ENCODE measurements at places on chromosomes 12 and 14.
A peak's percentile ranks its signal among the peaks of the same experiment; 100 is the strongest.

- no peak for DNase-seq
Measured at GRCh38 chr12:120404271-120404670, 33.6 kb upstream of the COX6A1 start.

- DNase-seq: no peak
Measured at GRCh38 chr12:114655934-114656749, 27.8 kb downstream of the TBX3 start.

DNA sequence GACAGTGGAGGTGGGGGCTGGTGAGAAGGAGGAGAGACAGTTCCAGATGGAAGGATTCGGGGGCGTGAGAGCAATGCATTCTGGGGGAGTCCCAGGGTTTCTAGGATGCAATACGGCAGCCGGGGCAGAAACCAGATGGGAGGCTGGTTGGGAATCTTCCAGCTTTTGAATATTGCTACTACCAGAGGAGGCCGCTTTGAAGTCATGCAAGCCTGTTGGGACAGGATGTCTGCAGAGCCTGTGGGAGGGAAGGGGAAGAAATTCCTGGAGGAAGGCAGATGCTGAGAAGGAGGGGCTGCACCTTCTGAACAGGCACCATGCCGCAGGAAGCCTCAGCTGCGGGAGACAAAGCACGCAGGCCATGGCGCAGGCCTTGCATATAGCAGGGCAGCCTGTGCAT lies 105.4 kb downstream of the APAF1 start:
- no peak for DNase-seq

DNA sequence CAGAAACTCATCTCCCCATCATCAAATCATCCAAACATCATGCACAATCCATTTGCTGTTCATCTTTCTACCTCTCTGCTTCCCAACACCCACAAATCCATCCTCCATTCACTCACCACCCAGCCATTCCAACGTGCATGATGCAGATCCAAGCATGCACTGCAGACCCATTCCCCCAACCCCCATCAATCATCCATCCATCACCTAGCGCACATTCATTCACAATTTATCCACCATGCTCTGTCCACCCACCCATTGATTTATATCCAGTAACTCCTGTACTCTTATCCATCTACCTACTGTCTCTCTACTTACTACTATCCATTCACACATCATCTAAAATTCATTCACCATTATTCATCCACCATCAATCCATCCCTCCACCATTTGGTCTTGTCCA lies 4.0 kb upstream of the AMN start:
- DNase-seq: no peak

DNA sequence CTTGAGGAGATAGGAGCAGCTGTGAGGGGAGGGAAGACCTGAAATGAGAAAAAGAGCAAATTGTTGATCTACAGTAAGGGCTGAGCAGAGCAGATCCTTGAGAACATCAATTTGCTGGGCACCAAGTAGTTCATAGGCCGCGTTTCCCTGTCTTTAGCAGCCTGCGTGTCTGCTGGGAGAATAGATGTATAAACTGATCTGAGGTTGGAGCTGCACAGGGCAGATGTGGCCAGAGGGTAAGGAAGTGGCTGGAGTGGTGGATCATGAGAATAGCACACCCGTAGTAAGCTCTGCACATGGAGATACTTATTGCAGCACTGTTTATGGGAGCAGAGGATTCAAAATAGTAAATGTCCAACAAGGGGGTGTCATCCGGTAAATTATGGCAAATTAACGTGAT lies 44.4 kb downstream of the NTF3 start:
- DNase-seq: no peak

DNA sequence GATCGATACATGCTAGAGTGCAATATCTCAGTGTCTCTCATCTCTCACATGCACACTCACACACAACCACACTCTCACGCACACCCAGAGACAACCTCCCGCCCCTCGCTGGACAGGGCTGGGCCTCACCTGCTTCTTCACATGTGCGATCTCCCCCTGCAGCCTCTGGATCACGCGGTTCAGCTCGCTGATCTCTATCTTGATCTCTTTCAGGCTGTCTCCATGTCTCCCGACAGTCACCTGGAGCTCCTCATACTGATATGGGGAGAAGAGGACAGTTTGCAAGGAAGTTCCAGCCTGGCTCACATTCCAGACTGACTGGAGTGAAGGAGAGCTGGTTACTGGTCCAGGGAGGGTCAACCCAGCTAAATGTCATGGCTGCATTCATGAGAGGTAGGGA lies 4.4 kb downstream of the KRT2 start:
- no peak for DNase-seq

DNA sequence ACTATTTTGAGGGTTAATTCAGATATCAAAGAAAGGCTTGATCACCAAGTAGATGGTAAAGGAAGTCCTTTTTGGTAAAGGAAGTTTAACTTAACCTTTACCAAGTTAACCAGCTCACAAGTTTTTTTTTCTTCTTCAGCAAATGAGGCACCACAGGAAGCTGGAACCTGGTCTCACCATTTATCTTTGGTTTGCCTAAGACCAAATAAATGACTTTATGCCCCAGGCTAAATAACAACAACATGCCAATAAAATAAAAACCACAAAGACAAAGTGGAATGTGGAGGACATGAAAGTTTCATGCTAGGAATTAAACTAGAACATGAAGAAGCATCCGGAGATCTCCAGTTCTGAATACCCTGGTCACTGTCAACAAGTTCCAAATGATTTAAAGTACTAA lies 116.8 kb upstream of the PRICKLE1 start:
- DNase-seq: no peak

DNA sequence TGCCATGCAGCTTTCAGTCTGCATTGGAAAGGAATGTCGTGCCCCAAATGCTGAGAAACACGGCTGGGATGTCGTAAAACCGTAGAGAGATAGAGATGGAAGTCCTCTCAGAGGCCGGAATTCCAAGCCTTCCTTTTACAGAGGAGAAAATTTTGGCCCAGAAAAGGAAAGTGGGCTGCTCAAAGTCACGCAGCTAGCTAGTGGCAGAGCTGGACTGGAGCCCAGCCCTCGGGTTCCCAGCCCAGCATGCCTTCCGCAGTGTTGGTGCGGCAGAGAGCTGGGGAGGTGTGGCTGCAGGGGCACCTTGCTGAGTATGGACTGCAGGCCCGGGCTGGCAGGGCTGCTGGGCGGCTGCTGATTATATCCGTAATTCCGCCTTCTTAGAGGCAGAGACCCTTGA lies 50.3 kb downstream of the KCNA1 start:
- no peak for DNase-seq

DNA sequence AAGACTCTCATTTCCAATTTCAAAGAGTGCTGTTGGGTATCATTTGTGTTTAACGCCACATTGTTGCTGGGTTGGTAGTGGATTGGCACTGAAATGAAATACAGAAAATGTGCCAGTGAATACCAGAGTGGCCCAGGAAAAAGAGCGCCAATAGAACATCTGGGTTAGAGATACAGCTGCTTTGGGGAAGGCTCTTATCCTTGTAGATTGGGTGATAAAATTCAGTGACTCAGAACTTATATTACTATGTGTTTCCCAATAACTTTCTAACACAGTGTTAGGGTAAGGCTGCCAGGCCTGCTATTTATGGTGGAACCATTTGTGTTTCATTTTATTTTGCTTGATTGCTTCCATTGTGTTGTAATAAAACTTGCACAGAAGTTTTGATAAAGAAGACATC lies 168.2 kb upstream of the SSTR1 start:
- no peak for DNase-seq

- no peak for DNase-seq
Measured at GRCh38 chr12:113973109-113973904, 7.2 kb upstream of the RBM19 start.

DNA sequence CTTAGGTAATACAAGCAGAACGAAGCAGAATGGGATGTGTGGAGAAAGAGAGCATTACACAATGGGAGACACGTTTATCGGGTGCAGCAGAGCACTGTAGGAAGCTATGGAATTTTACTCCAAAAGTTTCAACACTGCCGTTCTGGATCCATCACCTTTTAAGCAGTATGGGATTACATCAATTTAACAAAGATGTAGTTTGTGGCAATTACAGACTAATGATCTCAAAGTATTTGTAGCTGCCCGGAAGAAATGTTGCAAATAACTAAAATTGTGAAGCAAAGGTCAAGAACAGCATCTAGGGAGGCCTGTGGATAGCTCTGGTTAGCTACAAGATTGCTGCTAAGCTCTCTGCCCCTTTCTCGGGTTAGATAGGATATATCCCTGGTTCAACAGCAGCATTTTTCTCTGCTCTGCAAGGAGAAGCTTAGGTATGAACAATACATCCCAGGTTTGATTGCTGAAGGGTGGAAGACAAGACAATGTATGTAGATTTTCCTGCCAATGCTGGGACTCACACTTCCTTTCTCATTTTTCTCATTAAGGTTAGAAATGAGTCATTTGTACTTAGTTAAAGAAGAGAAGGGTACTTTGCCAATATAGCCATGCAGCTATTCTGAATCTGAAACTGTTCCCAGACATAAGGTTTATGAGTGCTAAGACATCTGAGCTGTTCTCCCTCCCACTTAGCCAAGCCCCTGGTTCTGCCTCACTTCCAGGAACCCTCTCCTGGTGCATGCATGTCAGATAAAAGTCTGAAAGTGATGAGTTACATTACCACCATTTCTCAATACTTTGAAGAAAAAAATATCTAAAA lies 75.0 kb upstream of the HIF1A start:
- DNase-seq: peak; percentile 41

DNA sequence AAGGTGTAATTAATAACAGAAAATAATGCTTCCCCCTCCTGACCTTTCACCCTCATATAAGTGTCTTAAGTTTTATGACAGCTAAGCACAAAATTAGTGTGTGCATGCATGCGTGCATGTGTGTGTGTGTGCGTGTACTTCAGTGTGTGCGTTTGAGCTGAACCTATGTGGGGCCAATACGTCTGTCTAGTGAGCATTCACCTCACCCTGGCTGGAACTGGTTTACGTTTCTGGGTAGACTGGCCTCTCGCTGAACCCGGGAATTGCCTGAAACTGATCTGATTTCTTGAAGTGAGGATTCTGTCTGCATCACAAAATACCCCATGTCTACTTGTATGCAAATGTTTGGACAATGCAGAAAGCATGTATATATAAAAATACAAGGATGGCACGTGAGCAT lies 68.2 kb upstream of the TBX3 start:
- no peak for DNase-seq

- DNase-seq: no peak
Measured at GRCh38 chr12:71876137-71876799, 36.7 kb downstream of the TBC1D15 start.

- DNase-seq: no peak
Measured at GRCh38 chr12:111276146-111276545, 92.7 kb downstream of the PHETA1 start.

- DNase-seq: no peak
Measured at GRCh38 chr14:104323551-104324175, 185.3 kb downstream of the KIF26A start.

DNA sequence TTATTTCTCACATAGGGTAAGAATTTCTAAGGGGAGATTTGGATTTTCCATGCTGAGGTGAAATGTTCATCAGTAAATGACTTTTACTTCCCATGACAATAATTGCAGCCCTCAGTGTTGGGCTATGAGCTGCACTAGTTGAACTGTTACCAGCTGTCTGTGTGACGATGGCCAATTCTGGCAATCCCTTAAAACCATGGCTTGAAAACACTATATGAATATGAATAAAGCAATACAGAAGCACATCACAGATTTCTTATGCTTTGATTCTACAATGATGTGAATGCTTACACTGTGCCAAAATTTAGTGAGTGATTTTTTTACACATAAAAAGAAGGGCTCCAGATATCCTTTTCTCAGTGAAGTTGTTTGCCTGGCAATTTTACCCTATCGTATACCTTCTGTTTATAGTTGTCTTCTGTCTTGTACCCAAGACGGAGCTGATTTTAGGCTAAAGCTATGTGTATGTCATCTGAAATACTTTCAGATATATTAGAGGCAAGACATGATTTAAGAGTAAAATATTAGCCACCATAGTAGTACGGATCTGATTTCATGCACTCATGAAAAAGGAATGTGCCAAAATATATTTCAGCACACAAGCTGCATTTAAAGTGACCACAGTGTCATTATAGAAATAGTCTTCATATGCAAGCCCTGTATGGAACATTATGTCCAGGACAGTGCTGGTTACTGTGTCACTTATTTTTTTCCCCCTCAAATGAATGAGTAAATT lies 52.0 kb downstream of the SLC38A4 start:
- DNase-seq: no peak

- DNase-seq: no peak
Measured at GRCh38 chr14:24286996-24287395, 12.6 kb downstream of the DHRS1 start.

DNA sequence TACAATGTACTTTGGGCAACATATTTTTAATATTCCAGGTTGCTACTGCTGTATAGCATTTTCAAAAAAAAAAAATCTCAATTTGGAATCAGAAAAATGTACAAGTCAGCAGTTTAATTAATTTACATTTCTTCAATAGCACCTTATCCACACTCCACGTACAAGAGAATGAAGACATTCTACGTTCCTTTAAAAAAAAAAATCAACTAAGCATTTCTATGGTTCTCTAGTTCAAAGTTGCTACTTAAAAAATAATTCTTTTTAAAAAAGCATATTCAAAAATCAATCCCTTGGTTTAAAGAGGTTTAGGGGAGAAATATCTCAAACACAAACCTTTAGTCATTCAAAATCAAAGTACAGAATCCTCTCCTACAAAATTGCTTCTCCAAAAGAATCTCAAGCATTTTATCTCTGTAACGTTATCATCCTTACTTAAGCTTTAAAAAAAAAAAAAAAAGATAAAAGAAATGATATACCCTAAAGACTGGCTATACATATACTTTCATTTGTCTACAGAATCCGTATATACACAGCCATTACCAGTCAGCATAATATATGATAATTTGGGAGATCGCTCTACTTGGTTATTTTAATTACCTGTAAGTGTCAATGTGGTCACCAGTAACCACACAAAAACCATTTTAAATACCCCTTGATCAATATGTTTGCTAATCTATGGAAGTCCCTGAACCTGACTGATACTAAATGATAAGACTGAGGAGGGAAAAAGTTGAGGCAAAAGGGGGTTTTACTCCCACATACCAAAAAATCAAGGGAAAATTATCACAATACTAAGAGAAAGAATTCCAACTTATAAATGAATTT lies 2.7 kb downstream of the MED13L start:
- no peak for DNase-seq
